ENCODE measurements at places on chromosomes 6 and 20.

DNA sequence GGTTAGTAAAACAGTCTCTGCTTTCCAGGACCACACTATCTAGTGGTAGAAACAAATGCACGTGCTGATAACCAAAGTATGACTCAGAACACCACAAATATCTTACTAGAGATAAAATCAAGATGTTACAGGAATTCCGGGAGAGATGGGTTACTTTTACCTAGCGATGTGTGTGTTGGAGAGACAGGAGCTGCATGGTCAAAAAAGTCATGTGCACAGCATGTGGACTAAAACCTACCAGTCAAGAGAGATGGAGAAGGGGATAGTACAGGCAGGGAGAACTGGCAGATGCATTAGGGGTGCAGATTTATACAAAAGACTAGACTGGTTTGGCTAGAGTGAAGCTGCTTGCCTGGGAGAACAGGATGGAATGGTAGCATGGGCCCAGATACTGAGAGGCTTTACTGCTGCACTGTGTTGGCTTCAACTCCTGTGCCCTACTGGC, 75.3 kb upstream of the MRAP2 start:
- DNase-seq, result no peak

DNA sequence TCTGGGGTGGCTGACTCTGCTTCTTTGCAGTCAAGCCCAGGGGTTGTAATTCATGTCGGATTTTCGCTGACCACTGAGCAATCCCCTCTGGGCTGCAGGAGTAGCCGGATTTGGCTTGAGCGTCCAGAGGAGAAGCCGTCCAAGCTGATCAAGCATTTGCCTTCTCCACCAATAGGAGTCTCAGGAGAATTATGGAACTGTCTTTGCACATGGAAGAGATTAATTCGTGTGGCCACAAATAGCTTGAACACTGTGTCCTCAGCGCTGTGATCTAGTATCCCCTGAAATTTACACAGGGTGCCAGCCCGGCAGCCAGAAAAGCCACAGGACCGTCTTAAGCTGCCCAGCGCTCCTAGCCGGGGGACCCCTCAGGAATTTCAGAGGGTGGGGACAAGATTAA, 37.1 kb downstream of the EYA2 start:
- DNase-seq, result no peak

GRCh38 chr6:144469144-144469575, 184.0 kb downstream of the UTRN start:
- no peak for DNase-seq

DNA sequence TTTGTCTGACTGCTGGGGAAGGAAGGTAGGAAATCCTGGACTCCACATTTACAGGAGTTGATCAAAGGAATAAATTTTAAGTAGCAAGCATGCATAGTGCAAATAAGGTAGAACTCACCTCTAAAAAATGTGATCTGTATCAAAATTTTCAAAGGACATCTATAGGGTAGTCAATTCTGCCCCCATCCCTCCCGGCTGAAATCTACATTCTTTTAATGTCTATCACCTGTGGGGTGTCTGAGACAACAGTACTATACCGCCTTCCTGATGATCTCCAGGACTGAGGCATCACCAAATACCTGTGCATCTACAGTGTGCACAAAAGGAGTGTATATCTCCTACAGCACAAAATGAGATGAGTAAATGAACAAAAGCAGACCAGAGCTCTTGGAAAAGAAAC, 19.9 kb downstream of the CPNE1 start:
- DNase-seq, result no peak

- DNase-seq, result peak; percentile 63
These were observed at the start of gene UST for GRCh38 chr6:148746363-148747144. Gene UST, plus strand, starts transcription at chr6:148747030. Its CDS starts 401 bp downstream, at chr6:148747431.

- no peak for DNase-seq
These were observed 142.2 kb upstream of the ATXN1 start for GRCh38 chr6:16903470-16903869.

DNA sequence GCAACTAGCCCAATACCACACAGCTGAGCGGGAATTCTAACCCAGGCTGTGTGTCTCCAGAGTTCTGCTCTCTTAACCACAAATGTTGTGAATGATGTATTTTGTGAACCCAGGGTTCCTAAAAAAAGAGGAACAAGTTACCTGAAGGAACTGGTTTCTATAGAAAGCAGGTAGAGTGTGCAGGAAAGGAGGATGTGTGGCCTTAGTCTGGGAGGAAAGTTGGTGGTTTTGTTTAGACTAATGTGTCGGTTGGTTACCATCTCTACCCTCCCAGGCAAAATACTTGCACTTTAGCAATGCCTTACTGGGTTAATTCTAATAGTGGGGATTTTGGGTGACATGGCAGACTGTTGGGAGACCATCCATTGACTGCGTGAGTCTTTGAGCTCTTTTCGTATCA, 143.3 kb downstream of the SCP2D1 start:
- no peak for DNase-seq

DNA sequence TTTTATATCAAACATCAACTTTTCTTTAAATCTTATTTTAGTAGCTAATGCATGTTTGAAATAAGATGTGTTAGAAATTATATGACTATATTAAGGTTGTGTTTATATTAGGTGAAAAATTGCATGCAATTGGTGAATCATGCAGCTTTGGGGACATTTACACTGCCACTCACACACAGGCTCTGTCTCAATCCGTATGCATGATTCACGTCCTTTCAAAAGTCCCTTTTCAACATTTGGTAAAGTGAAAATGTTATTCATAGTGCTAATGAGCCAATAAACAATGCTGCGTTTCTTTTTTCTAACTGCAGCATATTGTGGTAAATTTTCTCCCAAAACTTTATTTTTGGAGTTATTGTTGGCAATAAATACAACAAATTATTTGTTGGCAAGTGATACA, 198.0 kb downstream of the FUT9 start:
- DNase-seq, result no peak

- DNase-seq, result no peak
These were observed 8.9 kb downstream of the CAPN11 start for GRCh38 chr6:44167567-44167966.

DNA sequence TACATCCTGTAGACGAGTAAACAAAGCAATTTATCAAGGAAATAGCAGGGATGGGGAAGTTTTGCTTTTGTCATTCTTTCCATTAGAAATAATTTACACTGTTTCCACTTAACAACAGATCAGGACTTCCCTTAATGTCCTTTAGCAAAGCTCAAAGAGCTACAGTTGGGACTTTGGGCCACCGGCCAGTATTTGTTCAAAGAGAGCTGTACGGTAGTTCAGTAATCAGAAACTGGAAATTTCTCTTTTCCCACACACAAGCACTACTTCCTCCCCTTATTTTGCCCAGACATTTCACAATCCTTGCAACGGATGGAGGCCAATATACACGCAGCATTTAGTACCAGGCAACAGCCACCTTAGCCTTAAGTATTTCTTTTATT, 12.1 kb upstream of the HINT3 start:
- no peak for DNase-seq

- no peak for DNase-seq
These were observed 24.5 kb upstream of the HLA-A start for GRCh38 chr6:29917857-29918256.

DNA sequence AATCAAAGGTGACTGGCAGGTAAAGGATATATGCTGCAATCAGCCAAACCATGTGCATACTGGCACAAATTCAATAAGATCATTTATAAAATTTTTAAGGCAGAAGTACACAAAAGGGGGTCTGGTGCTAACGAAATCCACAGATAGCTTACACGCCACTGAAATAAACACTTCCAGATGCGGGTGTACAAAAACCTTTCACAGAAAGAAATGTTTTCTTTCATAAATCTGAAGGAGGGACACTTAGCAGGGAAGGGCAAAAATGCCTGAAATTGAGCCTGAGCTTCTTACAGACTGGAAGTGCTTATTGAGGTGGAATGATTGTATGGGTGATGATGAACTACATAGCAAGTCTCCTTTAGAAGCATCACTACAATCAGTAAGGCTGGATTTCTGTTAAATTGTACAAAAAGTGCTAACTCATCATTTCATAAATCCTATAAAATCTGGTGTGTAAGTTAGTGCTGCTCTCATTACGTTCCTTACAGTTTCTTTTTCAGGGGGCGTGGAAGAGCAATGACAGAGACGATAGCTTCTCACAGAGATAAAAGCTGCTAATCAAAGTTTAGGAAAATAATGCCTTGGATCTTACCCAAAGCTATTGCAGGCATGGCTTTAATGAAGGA, 409.3 kb upstream of the RUNX2 start:
- DNase-seq, result no peak

DNA sequence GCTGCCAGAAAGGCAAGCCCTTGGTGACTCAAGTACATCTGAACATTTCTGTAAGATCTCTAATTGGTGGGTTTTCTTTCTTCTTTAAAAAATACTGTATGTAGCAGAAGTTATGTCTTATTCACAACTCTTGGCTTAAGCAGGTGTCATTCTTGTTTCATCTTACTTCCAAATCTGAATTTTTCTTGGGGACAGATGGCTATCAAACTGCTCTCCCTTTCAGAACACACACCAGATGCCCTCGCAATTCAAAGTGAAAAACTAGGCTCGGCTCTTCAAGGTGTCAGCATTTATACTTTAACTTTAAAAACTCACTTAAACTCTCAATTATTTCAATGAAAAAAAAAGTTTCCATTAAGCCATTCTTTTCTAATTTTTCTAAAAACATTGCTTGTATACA, 49.7 kb downstream of the PAK5 start:
- DNase-seq, result no peak

DNA sequence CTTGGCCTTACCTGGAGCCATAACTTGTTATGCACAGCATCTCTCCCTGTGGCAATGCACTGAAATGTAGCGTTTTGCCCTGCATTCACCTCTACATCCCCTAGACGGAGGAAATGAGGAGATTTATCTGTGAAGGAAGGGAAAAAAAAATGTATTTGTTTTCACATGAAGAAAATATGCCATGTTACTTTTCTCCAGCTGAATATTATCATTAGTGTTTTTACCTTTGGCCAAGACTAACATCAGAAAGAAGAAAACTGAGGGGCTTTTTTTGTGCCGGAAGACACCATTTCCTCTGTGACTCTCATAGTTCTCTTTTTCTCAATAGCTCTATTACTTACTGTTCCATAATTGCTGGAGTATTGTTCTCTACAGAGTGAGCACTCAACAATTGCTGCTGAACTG, 280.4 kb downstream of the PTPRK start:
- no peak for DNase-seq

DNA sequence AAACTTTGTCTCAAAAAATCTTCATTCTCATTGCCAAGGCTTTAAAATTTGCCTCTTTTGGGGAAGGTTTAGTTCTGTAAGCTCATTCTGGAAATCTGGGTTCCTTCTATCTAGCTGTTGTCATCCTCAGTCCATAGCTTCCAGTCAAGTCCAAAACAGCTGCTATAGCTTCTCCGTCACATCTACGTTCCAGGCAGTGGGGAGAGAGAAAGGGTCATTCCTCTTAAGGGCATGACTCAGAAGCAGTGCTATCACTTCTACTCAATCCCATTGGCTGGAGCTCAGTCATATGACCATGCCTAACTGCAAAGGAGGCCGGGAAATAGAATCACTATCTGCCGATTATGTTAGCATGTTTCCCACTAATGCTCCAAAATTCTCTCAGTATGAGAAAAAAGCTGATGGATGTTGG, 141.4 kb upstream of the PTPN1 start:
- DNase-seq, result no peak

DNA sequence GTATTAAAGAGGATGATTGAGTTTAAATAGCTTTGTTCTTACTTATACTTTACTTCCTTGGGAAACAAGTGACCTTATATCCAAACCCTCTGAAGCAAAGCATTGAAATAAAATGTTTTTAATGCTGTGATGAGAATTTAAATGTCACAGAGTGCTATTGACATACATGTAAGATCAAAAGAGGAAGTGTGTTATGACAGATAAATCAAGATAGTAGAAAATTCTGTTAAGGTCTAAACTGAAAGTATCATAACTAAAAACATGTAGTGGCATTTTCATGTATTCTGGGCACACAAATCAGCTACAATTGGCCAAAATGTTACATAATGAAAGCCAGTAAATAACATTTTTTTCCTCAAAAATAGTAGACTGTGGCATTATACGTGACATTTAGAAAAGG, 318.0 kb downstream of the GRIK2 start:
- no peak for DNase-seq

DNA sequence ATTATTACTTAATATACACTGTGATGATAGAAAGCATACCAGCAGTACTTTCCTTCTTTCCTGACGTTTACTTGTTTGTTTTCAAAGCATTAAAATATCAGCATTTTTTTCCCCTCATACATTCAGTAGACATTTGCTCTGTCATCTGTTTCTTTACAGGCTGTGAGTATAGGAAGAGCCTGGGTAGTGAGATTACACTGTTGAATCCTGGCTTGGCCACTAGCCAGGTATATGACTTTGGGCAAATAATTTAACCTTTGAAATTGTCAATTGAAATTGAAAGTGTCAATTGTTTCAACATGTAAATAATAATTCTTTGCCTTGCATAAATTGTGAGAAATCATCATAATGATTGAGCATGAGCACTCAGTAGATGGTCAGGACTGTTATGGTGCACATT, 336.2 kb downstream of the CDKAL1 start:
- no peak for DNase-seq

DNA sequence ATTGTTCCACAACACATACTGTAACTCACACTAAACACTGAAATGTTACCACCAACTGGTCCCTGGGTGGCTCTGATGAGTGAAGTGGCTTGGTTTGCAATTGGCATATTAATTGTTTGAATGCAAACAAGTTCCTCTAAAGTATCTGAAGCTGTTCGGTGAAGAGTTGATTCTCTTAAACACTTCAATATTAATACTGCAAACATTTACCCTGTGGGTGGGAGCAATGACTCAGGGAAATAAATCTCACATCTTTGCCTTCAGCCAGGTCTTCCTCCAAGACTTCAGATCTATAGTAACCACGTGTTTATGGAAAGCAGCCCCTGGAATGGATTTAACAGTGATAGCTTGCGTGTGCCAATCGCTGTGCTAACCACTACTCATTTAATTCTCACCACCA, 176.0 kb downstream of the MAFB start:
- DNase-seq, result no peak

DNA sequence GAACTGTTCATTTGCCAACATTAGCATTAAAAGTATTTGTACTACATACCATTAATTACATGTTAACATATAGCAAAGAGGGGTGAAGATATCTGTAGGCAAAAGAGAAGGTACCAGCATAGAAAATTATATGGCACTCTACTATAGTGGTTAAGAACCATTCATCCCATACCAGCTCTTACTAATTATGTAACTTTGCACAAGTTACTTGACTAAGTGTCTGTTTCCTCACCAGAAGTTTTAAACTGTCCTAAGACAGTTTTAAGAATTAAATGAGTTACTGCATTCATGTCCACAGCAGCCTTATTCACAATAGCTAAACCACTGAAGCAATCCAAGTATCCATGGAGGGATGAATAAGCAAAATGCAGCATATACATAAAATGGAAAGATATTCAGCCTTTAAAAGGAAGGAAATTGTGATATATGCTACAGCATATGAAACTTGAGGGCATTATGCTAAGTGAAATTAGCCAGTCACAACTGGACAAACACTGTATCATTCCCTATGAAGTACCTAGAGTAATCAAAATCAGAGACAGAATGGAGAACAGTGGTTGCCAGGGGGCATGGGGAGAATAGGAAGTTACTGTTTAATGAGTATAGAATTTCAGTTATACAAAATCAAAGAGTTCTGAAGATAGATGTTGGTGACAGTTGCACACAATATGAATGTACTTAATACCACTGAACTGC, 98.9 kb downstream of the RNGTT start:
- DNase-seq, result no peak

- no peak for DNase-seq
These were observed 177.9 kb downstream of the COL9A1 start for GRCh38 chr6:70124882-70125545.

- DNase-seq, result no peak
These were observed 11.0 kb downstream of the SESN1 start for GRCh38 chr6:109083657-109084056.
